CD4-positive, alpha-beta T cell treated with Interferon alpha-2 for 1 hour (primary cell): ENCODE measurements at places on chromosomes 1 and 21.

GRCh38 chr1:184218458-184219075, 167.0 kb downstream of the TSEN15 start:
- no peak for DNase-seq

DNA sequence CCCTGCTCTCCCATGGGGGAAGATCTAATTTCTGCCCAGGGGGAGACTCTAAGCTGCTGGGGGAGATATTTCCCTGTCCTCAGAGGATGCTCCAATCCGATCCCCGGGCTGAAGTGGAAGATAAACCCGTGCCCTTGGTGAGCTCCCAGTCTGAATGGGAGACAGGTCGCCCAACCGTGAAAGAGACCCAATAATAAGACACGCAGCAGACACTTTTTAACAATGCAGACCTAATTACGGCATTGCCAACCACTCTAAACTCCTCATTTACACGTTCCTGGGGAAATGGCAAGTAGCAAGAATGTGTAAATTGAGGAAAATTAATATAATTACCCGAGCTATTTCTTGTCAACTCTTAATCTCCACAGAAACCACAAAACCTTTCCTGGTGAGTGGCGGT, 48.7 kb upstream of the ACTL8 start:
- DNase-seq = no peak

DNA sequence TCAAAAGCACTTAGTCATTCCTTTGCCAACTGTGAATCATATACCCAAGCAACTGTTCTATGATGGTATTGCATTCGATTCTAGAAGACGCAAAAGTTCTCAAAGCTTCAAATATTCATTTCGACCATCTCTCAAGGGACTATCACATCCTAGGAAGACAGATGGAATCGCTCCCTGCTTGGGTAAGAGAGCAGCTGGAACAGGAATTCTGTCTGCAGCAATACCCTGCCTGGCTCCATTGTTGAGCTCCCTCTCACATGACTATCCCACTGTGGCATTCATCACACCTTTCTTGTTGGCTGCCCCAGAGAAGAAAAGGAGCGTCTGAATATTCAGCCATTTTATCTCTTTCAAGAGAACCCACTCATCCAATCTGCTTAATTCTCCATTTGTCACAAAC, 397.7 kb downstream of the NTNG1 start:
- no peak for DNase-seq

DNA sequence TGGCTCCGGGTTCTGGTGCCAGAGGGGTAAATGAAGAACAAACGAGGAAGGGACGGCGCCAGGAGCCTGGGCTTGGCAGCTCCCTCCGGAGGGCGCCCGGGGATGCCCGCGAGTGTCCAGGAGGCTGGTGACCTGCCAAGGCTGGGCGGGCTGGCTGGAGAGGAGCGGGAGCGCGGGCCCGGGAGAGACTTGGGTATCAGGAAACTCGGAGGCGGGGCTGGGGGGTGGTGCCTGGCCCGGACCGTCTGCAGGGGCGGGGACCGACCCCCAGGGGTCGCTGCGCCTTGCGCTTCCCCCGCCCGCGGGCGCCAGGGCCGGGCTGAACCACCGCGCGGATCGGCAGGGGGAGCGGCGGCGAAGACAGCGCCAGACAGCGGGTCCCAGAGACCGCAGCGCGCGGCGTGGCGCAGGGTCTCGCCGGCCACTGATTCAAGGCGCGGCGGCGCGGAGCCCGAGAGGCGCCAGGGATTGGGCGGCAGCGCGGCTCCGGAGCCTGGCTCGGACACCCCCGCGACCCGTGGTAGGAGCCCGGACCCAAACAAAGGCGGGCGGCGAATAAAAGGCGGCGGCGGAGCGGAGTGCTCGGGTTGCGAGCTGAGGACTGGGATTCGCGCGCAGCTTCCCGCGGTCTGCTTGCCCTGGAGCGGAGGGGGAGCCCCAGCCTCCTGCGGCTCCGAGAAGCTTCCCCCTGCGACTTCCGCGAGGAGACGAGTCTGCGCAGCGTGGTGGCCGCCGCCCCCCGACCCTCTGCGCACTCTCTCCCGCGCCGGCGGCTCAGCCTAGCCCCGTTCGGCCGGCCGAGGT, at the start of gene DISP3:
TSS of gene DISP3 (plus strand) at position 585 of the 804 bp plus-strand sequence. CDS start 21,838 bp downstream, outside the sequence.
- DNase-seq = peak; percentile 55

DNA sequence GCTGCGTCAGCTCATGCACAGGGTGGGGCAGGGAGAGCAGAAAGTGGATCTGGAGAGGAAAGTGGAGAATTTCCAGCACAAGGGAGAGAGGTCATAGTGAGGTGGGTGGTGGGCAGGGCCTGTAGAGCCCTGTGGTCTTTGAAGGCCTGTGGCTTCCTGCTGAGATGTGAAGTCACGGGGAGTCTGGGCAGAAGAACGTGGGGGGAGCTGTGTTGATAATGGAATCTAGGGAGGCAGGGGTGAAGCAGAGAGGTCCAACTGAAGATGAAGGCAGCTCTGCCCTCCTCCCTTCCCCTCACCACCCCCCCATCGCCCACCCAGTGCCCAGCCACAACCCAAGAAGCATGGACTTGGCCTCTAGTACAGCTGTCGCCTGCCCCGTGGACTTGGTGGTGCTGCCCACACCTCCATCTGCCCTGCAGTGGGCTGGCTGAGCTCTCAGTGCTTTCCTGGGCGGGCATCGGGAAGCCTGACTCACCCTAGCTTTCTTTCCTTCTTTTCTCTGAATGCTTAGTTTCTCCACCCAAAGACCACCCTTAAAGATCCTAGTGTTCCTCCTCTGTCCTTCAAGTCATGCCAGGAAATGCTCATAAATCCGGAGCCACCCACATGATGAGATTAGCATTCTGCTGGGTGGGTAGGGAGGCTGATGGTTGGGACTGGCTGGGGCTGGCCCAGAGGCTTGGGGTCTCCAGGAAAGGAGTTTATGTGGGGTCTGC, 186.1 kb downstream of the TRABD2B start:
- DNase-seq = no peak

DNA sequence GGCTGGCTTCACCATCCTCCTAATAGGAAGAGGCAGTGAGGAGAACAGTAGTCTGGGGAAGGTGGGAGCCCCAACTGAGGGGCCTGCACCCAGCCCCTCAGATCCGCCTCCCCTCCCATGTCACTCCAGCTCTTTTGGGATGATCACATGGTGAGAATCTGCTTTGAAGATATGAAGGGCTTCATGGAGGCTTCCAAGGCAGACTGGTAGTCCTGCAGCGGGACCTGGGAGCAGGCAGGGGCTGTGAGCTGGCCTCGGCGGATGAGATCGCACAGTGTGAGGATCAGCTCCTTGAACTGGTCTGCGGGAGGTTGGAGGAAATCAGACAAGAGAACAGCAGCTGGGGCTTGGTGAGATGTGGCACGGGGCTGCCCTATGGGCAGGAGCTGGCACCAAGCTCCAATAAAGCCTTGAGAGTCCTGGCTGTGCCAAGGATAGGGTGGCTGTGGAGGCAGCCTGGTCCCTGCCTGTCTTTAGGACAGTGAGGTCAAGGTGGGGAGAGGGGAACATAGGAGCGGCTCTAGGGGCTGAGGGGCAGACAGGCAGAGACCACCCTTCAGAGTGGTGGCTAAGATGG, 12.3 kb upstream of the SRSF4 start:
- DNase-seq = no peak

- DNase-seq = peak; percentile 64
Observed at GRCh38 chr1:205325334-205325884, 3.9 kb upstream of the NUAK2 start.

GRCh38 chr1:208225954-208226937, 17.9 kb downstream of the PLXNA2 start:
- DNase-seq = no peak

- DNase-seq = no peak
Observed at GRCh38 chr1:60000625-60001024, 72.9 kb downstream of the C1orf87 start.

DNA sequence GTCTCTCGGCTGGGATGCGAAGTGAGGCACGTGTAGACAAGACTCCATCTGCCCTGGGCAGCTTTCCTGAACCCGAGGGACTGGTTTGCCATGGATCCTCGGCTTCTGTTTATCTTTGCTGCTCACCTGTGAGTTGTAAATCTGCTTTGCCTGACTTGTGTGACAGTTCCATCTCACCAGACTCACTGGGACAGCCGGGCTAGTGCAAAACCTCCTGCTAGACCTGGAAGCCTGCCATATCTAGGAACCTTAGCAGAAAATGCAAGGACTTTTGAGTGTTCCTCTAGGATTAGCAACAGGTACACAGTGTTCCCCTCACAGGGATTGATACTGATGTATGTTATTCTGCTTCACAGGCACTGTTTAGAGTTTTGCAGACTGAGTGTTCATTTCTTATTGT, 218.6 kb downstream of the URB2 start:
- no peak for DNase-seq

DNA sequence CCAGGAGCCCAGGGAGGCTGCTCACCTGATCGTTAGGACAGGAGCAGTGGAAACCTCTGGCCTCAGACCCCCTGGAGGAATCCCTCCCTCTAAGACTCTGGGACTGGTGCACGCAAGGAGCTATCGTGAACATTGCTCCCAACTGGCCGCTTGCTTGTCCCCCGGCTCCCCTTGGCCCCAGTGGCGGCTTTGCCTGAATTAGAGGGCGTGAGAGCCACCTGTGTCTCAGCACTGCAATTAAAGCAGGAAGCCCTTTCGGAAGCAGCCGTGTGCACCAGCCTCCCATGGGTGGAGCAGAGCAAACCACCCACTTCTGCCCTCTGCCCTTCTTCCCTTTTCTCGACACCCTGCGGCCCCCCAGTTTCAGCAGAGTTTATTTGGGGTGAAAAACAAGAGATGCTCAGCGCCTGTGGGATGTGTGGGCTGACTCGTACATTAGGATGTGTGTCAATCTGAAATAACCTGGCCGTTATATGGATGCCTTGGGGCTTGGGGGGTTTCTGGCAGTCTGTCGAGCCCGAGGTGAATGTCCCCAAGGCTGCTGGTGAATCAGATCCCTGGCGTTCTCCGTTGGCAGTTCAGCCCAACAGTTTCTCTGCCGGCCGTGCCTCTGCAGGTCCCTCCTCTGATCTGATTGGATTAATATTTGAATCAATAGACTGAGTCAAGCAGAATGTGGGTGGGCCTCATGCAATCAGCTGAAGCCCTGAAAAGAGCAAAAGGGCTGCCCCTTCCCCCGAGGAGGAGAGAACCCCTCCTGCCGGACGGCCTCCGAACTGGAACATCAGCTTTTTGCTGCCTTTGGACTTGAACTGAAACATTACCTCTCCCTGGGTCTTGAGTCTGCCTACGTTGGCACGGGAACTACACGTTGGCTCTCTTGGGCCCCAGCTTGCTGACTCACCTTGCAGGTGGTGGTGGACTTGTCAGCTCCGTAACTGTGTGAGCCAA, 7.3 kb upstream of the UMODL1 start:
- peak; percentile 64 for DNase-seq

GRCh38 chr1:206658981-206659273, 23.6 kb downstream of the DYRK3 start:
- DNase-seq = no peak

DNA sequence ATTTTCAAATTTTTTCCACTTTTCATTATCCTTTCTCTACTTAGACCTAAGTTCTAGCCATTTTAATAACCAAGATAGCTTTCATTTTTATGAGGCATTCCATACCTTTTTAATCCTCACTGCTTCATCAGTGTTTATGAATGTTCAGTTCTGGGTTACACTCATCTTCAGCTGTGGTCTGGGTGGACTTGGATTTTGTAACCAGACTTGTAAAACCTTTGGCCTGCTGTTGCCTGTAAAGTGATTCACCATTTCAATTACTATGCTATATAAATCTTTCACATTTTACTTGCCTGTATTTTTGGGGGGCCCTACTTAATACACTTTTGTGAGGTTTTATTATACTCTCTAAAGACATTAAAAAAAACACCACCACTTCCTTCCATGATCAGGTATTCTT, 46.2 kb downstream of the USP25 start:
- no peak for DNase-seq

DNA sequence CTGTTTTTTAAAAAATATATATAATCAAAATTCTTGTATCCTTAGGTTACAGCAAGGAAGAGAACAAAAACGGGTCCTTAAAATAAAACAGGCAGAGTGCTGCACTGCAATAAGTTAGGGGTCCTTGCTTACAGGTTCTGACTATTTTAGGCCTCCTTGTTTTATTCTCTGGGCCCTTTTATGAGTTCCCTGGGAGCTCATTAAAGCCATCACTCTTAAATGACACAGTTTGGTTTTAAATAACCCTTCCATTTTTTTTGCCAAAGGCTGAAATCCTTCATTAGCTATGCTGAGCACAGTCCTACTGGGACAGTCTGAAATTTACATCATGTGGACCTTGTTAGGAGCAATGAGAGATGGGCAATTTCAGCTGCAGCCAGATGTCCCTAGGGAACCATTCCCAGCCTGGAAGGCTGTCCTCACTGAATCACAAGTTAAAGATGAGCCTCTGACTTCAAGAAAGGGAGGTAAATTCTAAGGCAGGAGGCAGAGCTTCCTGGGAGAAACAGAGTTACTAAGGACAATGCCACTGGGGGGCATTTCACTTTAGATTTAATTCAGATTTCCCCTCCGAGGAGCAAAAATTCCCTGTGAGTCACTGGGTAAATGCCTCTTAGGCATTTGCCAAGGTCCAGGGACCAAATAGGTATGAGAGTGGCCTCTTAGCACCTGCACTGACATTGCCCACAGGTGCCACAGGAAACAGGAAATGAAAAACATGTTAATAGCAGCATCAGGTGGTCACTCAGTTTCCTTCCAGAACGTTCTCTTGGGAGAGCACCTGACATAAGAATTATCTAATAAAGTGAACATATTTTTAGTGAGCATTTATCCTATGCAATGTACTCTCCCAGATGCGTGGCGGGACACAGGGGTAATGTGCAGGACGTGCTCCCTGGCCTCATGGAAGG, 3.8 kb upstream of the MUL1 start:
- no peak for DNase-seq

GRCh38 chr1:98049370-98050135, 128.7 kb upstream of the DPYD start:
- DNase-seq = no peak

DNA sequence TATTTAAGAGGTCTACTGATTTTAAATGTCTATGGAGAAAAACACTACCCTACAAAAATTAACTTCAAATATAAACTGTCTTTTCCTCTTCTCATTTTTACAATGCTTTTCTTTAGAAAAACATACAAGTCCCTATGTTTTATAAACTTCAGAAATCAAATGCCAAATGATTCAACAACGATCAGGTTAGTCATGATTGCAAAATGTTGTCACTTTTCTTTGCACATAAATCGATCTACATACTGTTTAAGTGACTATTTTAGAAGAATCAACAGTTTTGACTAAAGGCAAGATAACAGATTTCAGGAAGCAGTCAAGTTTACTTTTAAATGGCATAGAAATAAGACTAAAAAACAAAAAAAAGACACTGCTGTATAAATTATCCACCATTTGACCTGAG, 168.7 kb downstream of the GPATCH2 start:
- no peak for DNase-seq

DNA sequence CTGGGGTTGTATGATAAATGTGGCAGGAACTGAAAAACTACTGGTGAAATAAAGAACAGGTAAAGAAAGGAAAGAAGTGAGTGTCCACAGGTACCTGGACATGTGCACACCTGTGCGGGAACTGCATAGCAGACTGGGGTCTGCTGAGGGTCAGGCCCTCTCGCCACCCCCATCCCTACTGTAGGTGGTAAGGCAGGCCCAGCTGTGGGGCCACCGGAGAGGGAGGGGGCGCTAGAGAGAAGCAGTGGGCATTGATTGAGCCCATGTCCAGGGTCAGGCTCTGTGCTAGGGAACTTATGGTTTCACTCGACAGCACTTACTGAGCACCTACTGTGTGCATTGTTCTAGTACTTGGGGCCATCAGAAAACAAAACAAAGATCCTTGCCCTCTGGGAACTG, 400.5 kb downstream of the MATN1 start:
- DNase-seq = no peak

GRCh38 chr1:165717918-165718515, 19.7 kb upstream of the ALDH9A1 start:
- DNase-seq = peak; percentile 8
